Activated CD4-positive, alpha-beta memory T cell treated with anti-CD3 and anti-CD28 coated beads for 36 hours (primary cell): ENCODE measurements at places on chromosomes 2 and 18.
A peak's percentile ranks its signal among the peaks of the same experiment; 100 is the strongest.

- no peaks in the 10 kb centered on the region for H3K36me3 ChIP-seq
- H3K27me3 ChIP-seq: no peaks in the 10 kb centered on the region
- no peak overlapping the region for H3K27ac ChIP-seq
- no peak overlapping the region for H3K4me3 ChIP-seq
- no peaks in the 10 kb centered on the region for H3K4me1 ChIP-seq
- no peak for DNase-seq
Observed at GRCh38 chr18:64678048-64678447, 529.2 kb upstream of the LINC00305 start.

- H3K4me3 ChIP-seq: no peak overlapping the region
- no peaks in the 10 kb centered on the region for H3K4me1 ChIP-seq
- peaks cover 6% of the 10 kb centered on the region for H3K27me3 ChIP-seq
- H3K27ac ChIP-seq: no peak overlapping the region
Observed at GRCh38 chr2:224658780-224659405, 57.3 kb downstream of the CCDC195 start.

DNA sequence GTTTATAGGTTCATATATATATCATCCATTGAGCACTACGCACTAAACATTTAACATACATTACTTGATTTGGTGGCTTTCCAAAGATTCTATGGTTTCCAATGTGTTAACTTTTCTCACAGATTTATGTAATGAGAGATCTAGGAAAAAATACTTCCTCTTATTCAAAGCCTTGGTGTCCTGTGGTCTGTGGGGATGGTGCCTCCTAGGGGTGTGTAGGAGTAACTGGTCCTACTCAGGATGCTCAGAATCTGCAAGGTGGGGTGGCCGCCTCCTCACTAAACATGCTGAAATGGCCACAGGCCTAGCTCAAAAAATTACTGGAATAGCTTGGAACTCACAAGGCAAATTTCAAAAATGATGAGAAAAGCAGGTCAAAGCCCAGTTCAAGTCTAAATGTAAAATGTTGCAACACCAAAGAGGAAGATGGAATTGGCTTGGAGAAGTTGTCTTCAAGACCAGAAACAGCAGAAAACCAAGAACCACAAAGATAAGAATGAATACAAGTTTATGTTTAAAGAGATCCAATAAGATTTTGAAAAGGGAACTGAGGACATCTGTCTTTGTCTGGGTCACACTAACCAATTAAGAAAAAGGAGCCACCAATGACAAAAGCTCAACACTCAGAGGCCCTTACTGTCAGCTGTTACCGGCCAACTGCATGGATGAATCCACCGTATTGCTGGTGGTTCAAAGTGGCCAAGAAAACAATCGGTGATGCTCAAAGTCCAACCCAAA is 11.5 kb downstream of the GPR55 start:
- DNase-seq: peak; percentile 41
- peaks cover 48% of the 10 kb centered on the region for H3K4me1 ChIP-seq
- no peak overlapping the region for H3K27ac ChIP-seq
- peaks cover 22% of the 10 kb centered on the region for H3K27me3 ChIP-seq
- peaks cover 9% of the 10 kb centered on the region for H3K36me3 ChIP-seq
- H3K4me3 ChIP-seq: no peak overlapping the region

DNA sequence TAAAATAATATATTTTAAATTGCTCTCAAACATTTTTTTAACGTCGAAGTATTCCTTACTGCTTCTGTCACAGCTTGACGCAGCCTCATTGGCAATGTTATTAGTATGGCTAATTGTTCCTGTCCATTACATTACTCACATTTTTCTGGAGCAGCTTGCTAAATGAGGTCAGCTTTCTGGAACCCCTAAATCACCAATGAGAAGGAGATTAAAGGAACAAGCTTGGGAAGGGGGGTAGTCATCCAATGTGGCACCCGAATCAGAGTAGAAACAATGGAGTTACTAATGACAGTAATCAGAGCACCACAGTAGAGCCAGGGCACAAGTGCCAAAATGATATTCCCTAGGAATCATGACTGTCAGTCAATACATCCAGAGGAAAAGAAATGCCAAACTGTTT is 5.1 kb downstream of the NEUROD1 start:
- H3K36me3 ChIP-seq: peaks cover 6% of the 10 kb centered on the region
- H3K27ac ChIP-seq: no peak overlapping the region
- H3K4me3 ChIP-seq: no peak overlapping the region
- H3K4me1 ChIP-seq: peaks cover 7% of the 10 kb centered on the region
- H3K27me3 ChIP-seq: peaks cover 41% of the 10 kb centered on the region

DNA sequence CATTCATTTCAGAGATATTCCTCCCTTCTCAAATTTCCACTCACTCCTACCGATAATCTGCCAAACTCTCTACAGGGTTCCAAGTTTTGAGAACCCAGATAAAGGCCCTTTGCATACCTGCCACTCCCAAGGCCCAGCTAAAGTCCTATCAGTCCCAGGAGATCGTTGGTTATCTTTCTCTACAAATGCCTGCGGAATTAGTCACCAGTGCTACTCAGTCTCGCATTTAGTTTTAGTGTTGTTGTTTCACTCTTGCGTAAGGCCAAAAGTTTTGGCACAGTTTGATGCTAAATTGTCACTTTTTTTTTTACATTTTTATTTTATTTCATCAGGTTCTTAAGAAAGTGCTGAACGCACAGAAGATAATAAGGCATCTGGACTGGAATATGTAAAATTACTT is 29.2 kb upstream of the SETBP1 start:
- no peaks in the 10 kb centered on the region for H3K36me3 ChIP-seq
- no peak for DNase-seq
- H3K27me3 ChIP-seq: peaks cover 9% of the 10 kb centered on the region
- H3K4me3 ChIP-seq: no peak overlapping the region
- no peak overlapping the region for H3K27ac ChIP-seq
- H3K4me1 ChIP-seq: no peaks in the 10 kb centered on the region

GRCh38 chr2:62527478-62528210 is 21.6 kb upstream of the TMEM17 start:
- H3K27me3 ChIP-seq: peaks cover 20% of the 10 kb centered on the region
- DNase-seq: no peak
- H3K36me3 ChIP-seq: no peaks in the 10 kb centered on the region
- H3K27ac ChIP-seq: no peak overlapping the region

- no peaks in the 10 kb centered on the region for H3K27me3 ChIP-seq
- H3K4me1 ChIP-seq: no peaks in the 10 kb centered on the region
- H3K36me3 ChIP-seq: peaks cover 12% of the 10 kb centered on the region
- no peak overlapping the region for H3K27ac ChIP-seq
- H3K4me3 ChIP-seq: no peak overlapping the region
Observed at GRCh38 chr2:18918280-18918679, 328.9 kb upstream of the NT5C1B start.

DNA sequence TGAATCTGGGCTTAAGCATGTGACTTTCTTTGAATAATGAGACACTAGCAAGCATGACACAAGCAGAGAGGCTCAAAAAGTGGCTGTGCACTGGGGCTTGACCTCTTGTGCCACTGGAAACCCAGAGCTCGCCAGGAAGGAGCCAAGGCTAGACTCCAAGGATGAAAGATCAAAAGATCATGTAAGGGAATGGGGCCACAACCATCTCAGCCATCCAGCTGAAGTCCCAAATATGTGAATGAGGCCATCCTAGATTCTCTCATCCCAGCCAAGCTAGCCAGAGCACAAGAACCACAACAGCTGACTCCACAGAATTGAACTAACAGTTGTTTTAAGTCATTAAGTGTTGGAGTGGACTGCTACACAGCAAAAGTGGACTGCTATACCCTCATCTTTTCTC is 288.1 kb downstream of the CCDC178 start:
- H3K4me1 ChIP-seq: no peaks in the 10 kb centered on the region
- H3K36me3 ChIP-seq: no peaks in the 10 kb centered on the region
- H3K4me3 ChIP-seq: no peak overlapping the region
- H3K27me3 ChIP-seq: no peaks in the 10 kb centered on the region
- DNase-seq: no peak

GRCh38 chr2:164504253-164504652 is 117.0 kb downstream of the GRB14 start:
- H3K4me1 ChIP-seq: no peaks in the 10 kb centered on the region
- H3K27me3 ChIP-seq: no peaks in the 10 kb centered on the region
- DNase-seq: no peak
- no peak overlapping the region for H3K4me3 ChIP-seq
- H3K27ac ChIP-seq: no peak overlapping the region

- H3K4me3 ChIP-seq: no peak overlapping the region
- H3K4me1 ChIP-seq: no peaks in the 10 kb centered on the region
- H3K27ac ChIP-seq: no peak overlapping the region
Observed at GRCh38 chr2:217842017-217842416, 160.8 kb downstream of the TNS1 start.

DNA sequence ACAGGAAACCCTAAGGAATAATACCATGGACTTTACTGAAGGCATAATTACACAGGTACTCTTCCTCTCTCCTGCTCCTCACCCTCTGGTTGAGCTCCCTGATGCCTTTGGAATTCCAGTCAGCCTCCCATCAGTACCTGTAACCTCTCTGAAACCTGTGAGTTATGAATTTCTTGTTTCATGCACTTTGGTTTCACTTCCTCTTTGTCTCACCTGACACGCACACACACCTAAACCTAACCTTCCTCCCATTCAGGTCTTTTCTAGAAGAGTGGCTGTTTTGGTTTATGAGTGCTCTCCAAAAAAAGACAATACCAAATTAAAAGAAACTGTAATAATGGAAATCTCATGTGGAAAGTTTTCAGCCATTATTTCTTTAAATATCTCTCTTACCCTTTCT is 451.3 kb upstream of the VWC2L start:
- H3K4me3 ChIP-seq: no peak overlapping the region
- no peaks in the 10 kb centered on the region for H3K36me3 ChIP-seq

DNA sequence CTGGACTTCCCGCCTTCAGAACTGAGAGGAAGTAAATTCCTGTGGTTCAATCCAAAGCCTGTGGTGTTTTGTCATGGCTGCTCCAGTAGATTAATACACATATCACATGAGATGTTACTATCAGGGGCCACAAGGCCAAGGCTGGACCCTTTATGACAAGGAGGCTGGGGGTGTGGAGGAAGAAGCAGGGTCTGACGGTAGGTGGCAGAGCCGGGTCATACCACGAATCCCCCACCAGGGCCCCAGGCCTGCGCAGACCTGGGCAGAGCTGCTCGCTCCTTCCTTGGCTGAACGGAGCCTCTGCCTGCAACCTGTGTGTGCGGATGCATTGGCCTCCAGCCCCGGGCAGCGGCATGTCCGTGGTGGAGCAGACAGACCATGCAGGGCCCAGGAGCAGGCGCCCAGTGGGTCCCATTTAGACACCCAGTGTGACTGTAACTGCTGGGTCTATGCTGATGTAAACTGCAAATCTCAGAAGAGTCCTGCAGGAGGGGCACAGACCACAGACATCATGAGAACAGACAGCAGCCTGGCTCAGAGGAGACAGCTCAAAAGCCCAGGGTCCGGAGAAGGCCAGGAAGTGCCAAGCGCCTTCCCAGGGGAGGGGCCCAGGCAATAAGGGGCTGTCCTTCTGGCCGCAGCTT is 155.2 kb downstream of the PXDN start:
- DNase-seq: no peak
- H3K27me3 ChIP-seq: peaks cover 20% of the 10 kb centered on the region
- H3K36me3 ChIP-seq: no peaks in the 10 kb centered on the region
- no peaks in the 10 kb centered on the region for H3K4me1 ChIP-seq

- H3K4me1 ChIP-seq: peaks cover 16% of the 10 kb centered on the region
- H3K4me3 ChIP-seq: no peak overlapping the region
- H3K27ac ChIP-seq: no peak overlapping the region
- DNase-seq: no peak
- H3K36me3 ChIP-seq: no peaks in the 10 kb centered on the region
Observed at GRCh38 chr2:8658064-8658862, 23.6 kb upstream of the ID2 start.

- H3K4me1 ChIP-seq: peaks cover 13% of the 10 kb centered on the region
- peak; percentile 6 for DNase-seq
- H3K4me3 ChIP-seq: no peak overlapping the region
- H3K36me3 ChIP-seq: peaks cover 2% of the 10 kb centered on the region
Observed at GRCh38 chr2:20454036-20454981, 7.4 kb downstream of the RHOB start.

DNA sequence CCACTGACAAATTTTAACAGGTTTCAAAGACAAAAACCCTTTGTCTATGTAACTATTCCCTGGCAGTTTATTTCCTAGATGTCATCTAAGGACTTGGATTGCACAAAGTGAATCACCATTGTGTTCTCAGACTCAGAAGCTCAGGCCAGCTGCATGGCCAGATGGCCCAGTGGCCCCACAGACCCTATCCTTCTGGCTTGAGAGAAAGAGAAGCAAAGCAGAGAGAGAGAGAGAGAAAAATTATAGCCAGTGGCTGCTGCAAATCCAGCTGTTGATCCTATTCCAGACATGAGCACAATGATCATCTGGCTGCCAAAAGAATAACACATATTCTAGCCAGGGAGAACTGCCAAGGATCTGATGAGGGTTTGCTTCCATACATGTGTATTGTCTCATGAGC is 25.8 kb downstream of the CTLA4 start:
- H3K27ac ChIP-seq: peak overlapping the region; percentile 84
- no peaks in the 10 kb centered on the region for H3K36me3 ChIP-seq
- no peaks in the 10 kb centered on the region for H3K27me3 ChIP-seq
- H3K4me1 ChIP-seq: peaks cover 77% of the 10 kb centered on the region
- H3K4me3 ChIP-seq: peak overlapping the region; percentile 14

DNA sequence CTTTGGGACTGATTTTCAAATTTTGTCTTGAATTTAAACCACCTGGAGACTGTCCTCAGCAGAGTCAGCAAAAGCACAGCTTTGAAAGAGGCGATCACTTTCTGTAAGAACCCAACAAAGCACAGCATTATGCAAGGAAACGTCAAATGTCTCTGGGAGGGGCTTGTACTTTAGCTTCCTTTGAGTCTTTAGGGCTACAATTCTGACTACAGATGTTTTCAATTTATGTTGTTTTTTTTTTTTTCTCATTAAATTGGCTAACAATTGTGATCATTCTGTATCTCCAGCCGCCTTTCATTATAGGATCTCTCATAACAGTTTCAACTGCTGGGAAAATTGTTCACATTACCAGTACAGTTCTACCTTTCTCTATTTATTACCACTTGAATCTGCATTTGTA is 48.3 kb downstream of the COL3A1 start:
- no peaks in the 10 kb centered on the region for H3K4me1 ChIP-seq
- H3K4me3 ChIP-seq: no peak overlapping the region
- no peak for DNase-seq
- peaks cover 7% of the 10 kb centered on the region for H3K27me3 ChIP-seq
- H3K27ac ChIP-seq: no peak overlapping the region

DNA sequence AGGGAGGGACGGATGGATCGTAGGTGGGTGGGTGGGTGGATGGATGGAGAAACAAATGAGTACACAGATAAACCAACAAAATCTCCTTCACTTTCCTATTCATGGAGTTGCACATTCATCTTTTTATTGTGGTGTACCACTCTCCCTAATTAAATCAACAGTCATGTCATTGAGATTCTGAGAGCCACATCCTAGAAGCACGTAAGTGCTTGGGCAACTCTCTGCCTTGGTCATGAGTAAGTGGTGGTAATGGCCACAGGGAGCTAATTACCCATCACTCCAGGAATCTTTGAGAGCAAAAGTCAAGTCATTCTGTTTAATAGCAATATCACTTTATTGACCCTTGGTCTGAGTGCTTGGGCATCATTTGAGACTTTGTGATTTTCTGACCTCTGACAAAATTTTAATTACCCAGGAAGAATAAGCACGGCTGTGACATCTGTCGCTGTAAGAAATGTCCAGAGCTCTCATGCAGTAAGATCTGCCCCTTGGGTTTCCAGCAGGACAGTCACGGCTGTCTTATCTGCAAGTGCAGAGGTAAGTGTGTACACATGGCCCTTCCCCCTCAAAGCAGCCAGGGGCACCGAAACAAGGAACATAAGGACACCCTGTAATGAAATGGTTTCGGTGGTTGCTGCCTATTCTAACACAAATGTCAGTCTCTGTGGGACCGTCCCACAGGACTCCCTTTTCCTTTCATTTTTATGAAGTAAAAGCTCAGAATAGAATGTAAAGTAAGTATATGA is 85.9 kb downstream of the FEZ2 start:
- DNase-seq: no peak
- no peak overlapping the region for H3K4me3 ChIP-seq
- H3K27me3 ChIP-seq: no peaks in the 10 kb centered on the region
- no peaks in the 10 kb centered on the region for H3K4me1 ChIP-seq
- no peak overlapping the region for H3K27ac ChIP-seq
